Forelimb muscle (tissue), 1 donor: ENCODE measurements at places on chromosomes 1 and 21. TPM values are rescaled to one million over a fixed set of nuclear protein-coding genes. Genes with fewer than 3 reads are reported as not detected.

GRCh38 chr1:221097479-221098281 is 218.4 kb downstream of the HLX start:
- DNase-seq = no peak

GRCh38 chr1:35447278-35447677 is 109.9 kb downstream of the KIAA0319L start:
- no peak for DNase-seq

DNA sequence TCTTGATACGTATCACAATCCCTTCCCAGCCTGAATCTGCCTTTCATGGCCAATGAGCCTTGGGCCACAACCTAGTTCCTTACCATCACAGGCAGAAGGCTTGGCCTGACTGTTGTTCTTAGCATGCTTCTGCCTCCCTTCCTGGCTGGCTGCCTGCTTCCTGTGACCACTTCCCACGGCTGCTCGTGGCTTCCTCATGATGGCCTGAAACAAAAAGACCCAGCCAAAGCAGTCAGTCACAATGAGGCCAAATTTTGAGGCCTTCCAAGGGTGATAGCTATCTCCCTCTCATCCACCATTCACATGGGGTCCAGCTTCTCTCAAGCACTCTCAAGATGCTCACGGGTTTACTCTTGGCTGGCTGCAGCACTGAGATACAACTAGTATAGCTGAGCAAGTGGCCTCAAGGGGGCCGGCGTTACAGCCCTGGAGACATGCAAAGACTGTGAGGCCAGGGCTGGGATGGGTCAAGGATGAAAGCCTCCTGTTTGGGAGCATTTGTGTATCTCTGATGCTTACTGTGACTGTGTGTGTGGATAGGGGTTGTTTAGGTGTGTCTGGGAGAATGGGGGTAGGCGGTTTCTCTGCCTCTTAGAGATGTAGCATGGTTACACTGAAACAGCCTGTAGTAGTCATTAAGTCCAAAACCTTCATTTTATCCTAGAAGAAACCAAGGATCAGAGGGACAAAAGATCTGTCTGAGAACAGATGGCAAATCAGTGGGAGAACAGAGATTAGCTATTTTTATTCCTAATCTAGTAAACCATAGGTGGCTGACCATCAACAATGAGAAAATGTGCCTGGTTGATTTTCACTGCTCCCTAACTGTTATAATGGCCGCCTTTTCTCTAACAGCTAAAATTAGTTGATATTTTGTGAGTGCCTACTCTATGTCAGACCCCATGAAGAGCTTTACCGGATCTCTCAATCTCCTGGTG is 5.4 kb upstream of the TOE1 start:
- DNase-seq = no peak

DNA sequence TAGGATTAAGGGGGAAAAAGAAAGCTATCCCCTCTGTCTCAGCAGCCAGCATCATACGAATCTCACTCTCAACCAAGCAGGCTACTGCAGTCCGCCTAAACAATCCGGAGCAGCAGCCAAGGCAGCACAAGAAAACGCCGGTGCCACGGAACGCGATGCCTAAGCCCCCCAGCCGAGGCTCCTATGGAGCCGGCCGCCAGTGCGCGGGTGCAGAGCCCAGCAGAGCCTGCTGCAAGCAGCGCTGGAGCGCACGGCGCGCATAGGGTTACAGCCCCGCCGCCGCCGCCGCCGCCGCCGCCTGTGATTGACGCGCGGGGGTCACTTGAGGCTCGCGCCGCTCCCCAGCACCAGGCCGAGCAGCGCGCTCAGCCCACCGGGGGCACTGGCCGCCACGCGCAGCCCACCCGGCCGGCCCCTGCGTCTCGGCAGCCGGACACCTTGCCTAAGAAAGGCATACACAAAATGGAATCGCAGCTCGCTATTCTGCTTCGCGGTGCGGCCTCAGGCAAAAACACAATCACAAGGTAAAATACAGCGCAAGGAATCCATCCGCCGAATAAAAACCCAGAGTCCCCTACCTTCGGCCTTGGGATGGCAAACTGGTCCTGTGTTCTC is 780 bp downstream of the HIVEP3 start:
- DNase-seq = no peak

GRCh38 chr1:226654046-226654667 is 84.9 kb downstream of the ITPKB start:
- no peak for DNase-seq

DNA sequence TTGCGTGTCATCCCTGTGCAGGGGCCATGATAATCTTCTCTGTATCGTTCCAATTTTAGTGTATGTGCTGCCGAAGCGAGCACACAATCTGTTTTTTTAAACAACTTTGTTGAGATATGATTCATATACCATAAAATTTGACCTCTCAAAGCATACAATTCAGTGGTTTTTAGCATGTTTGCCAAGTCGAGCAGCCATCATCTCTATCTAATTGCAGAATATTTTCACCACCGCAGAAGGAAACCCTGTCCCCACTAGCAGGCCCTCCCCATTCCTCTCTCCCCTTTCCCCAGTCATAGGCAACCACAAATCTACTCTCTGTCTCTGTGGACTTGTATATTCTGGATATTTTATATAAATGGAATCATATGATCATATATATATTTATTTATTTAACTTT is 78.7 kb upstream of the TINAGL1 start:
- DNase-seq = no peak

DNA sequence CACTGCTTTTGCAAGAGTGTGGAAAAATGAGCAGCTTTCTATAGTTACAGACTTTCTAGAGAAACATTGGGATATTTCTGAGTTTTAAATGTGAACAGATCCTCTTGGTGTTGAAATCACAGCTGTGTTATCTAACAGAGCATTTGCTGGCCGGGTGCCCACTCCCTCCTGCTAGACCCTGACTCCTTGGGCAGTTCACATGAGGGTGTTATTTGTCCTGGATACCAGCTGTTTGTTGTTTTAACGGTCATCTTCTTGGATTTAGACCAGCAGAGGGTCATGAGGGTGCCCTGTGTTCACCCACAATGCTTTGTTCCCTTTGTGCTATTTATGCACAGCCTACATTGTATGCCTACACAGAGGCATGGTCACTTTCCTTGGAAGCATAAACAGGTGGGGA is 67.1 kb downstream of the CENPF start:
- no peak for DNase-seq

- no peak for DNase-seq
These were observed 8.9 kb downstream of the PTPN14 start for GRCh38 chr1:214542275-214543199.

DNA sequence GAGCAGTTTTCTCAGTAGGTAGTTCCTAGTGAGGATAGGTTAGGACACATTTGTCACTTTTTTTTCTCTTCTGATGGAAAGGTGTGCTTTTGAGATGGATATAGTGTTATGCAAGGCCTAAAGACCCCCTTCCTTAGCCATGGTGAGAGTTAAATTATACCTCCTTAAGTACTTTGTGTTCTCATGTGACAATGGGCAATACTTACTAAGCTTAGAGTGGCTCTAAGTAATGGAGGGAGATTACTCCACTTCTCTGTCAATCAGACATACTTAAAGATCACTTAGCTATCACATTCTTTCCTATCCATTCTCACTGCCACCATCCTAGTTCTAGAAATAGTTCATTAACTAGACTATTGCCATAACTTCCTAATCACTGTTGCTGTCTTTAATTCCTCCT is 265.6 kb downstream of the PBX1 start:
- no peak for DNase-seq

GRCh38 chr1:229006121-229006870 is 264.6 kb upstream of the RAB4A start:
- DNase-seq = no peak

- no peak for DNase-seq
These were observed 111.5 kb downstream of the CCDC185 start for GRCh38 chr1:223504741-223505140.

DNA sequence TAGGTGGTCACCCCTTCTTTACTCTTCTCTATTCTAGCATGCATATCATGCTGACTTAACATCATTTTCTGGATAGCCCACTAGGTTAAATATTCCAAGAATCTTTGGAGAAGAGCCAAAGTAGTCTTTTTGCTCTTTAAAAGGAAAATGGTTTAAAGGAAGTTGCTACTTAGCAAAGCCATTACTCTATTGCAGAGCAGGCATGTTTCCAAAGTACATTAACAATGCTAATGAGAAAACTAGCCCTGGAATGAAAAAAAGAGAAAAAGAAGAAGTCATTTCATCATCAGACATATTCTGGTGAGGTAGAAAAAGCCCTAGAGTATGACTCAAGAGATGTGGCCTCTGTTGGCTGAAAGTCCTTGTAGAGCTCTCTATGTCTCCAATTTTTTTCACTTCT is 74.0 kb downstream of the NUF2 start:
- DNase-seq = no peak

DNA sequence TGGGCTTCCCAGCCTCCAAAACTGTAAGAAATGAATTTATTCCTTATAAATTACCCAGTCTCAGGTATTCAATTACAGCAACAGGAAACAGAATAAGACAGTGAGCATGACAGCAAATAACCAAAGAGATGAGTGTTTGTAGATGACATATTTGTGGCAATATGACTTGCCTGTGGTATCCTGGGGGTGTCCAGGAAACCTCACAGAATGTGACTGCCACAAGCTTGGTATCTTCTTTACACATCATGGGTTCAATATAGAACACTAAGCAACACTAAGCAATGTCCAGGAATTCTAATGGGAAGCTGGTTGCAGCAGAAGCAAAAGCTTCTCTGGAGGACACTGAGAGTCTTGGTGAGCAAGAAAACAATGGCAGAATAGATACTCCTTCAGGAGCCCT is 236.4 kb upstream of the BEND5 start:
- DNase-seq = no peak

GRCh38 chr1:209808059-209808581 is 2.2 kb upstream of the IRF6 start:
- DNase-seq = no peak

- no peak for DNase-seq
These were observed 16.0 kb downstream of the ADSS2 start for GRCh38 chr1:244435562-244436205.

Gene HAO2
- polyA plus RNA-seq = 0.14 TPM

Gene PIP5K1A
- polyA plus RNA-seq = 36.6 TPM

Gene NTRK1
- 0.37 TPM for polyA plus RNA-seq
